Activated CD4-positive, alpha-beta memory T cell treated with anti-CD3 and anti-CD28 coated beads, Interleukin-2, amount 10 ng/mL, durations not matched to agents 7 days and 5 days (primary cell): ENCODE measurements at places on chromosomes 11 and 22. TPM values are rescaled to one million over a fixed set of nuclear protein-coding genes. Genes with fewer than 3 reads are reported as not detected.
A peak's percentile ranks its signal among the peaks of the same experiment; 100 is the strongest.

DNA sequence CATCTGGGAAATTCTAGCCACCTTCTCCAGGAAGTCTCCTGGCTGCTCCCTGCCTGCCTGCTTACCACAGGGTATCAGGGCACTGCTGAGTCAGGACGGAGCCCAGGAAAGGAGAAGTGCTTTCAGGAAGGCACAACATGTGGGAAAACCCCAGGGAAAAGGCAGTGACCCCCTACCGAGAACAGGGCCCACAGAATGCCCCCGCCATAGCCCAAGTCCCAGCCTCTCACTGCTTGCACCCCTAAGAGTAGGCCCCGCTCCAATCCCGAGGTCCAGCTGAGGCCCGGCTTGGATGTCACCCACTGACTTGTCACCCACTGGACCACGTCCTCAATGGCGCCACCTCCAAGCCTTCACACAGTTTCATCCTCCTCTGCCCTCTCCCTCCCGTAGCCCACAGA, 34.1 kb downstream of the ARAP1 start:
- no peak for DNase-seq

DNA sequence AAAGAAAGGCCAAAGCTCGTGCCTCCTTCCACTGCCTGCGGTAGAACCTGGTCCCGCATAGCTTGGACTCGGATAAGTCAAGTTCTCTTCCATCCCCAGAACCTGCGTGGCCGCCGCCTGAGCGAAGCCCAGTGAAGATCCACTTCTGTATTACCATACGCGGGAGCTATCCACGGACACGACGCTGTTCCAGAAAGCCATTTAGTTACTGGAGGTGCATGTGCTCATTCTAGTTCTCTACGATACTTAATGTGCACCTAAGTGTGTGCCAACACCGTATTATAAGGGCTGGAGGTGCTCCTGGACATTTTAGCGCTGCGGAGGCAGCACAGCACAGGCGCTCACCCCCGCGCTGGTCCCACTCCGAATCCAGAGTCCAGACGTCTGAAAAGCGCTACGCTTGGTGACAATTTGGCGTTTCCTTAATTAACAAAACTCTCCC, 1.4 kb downstream of the WT1 start:
- DNase-seq, result no peak

GRCh38 chr22:46086577-46087335, 63.6 kb upstream of the PPARA start:
- DNase-seq, result no peak

- no peak for DNase-seq
Measured at GRCh38 chr11:132139181-132139580, 768.8 kb downstream of the NTM start.

DNA sequence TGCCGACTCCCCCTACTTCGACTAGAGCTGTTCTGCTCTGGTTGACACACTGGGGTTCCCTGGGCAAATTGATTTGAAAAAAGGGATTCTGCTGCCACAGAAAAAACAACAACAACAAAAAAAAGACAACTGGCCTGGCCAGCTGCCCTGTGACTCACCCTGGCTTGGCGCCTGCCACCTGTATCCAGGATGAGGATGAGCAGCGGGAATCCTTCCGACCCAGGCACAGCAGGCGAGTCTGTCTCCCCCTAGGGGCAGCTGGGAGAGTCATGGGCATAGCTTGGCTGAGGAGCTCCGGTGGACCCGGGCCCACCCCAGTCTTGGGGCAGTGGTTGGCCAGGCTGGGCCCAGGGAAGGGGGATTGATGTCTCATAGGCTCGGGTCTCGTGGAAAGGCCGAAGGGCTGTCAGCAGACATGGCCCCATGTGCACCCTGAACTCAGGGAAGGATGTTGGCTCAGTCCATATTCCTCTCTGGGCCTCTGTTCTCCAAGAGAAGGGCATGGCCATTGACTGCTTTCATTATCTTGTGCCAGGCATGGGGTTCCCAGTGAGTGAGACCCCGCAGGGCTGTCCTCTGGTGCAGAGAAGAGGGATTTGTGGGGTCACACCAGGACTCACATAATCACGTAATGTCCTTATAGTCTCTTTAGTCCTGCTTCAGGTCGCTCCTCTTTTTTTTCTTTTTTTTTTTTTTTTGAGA, 10.4 kb upstream of the SUN2 start:
- DNase-seq, result peak; percentile 41

GRCh38 chr11:17608821-17609220, 61.8 kb downstream of the OTOG start:
- no peak for DNase-seq

- DNase-seq, result no peak
Measured at GRCh38 chr22:45254388-45254787, 13.7 kb upstream of the KIAA0930 start.

The SLC37A2 gene
- total RNA-seq, result 2.6 TPM
